Stimulated activated CD8-positive, alpha-beta memory T cell treated with anti-CD3 and anti-CD28 coated beads, Interleukin-7, amount 100 ng/mL, for 1 hour (primary cell): ENCODE measurements at places on chromosomes 2 and 18.

DNA sequence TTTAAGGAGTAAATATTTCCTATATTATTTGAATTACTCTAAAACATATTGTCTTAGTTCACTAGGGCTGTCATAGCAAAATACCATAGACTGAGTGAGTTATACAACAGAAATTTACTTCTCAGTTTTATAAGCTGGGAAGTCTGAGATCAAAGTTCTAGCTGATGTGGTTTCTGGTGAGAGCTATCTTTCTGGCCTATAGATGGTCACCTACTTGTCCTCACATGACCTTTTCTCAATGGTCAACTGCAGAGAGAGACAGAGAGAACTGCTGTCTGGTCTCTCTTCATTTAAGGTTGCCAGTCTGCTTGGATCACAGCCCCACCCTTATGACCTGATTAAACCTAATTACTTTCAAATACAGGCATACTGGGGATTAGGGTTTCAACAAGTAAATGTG is 490.9 kb downstream of the FBXO15 start:
- no peak for DNase-seq

- no peak for DNase-seq
Measured at GRCh38 chr2:23418056-23418455, 33.1 kb downstream of the KLHL29 start.

- DNase-seq: no peak
Measured at GRCh38 chr2:132789066-132789465, 119.1 kb upstream of the LYPD1 start.

DNA sequence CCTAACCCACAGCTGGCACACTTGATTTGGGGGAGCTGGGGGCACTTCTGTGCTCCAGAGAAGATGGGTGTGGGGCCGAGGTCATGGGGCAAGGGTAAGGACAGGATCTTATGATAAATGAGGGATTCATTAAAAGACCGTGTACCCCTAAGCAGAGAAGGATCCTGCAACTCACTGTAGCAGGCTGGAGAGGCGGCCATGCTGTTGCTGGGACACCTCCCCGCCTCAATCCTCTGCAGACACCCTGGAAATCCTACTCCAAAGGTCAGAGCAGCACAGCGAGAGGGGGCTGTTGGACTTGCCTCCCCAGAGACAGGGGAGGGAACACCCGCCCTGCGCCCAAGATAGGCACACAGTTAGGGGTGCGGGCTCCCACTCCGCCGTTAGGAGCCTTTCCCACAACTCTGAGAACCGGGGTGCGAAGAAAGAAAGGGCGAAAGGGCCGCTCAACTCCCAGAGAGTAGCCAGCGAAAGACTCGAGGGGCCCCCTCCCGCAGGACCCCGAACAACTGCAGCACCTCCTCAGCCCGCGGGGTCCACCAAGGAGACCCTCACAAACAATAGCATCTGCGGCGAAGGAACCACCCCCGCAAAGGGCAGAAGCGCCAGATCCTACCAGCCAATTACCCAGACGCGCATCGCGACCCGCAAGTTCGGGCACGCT is 1.4 kb downstream of the PARD6G start:
- DNase-seq: no peak

- DNase-seq: no peak
Measured at GRCh38 chr18:25568986-25569385, 217.0 kb upstream of the ZNF521 start.

GRCh38 chr2:131046918-131047652 is 46.2 kb downstream of the FAM168B start:
- DNase-seq: no peak

DNA sequence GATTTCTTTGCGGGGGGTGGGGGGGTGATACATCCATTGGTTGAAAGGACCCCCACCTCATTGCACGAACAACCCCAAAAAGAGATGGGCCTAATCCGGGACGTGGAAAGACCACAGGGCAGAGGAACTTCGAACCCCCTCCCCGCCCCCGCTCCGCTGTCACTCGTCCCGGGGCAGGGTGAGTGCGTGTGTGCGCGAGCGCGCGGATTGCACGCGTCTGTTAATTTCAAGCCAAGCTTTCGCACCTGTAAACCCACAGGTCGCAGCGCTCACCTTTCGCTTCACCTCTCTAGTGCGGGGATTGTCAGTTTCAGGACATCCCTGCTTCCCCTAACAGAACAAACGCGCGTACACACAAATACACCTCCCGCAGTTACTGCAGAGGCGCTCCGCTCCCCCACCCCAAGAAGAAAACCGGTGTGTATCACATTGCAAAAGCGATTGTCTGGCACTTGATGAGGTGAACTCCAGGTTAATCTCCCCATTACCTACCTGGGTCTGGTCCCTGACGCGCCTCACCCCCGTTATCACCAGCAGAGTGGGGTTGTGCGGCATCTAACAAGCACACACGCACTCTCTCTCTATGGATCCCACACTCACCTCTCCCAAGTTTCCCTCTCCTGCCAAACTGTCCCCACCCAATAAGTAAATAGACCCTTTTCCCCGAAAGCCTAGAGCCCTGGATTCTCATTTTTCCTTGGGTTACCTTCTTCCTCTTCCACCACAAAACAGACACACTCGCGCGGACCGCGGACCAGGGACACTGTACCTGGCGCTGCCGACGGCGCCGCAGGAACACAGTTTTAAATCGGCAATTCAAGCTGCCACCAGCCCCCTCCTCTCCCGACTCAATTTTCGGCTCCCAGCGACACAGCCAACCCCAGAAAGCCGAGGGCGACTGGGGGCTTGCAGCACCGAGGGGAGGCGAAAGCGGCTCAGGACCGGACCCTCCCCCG is 1.0 kb downstream of the CYP26B1 start:
- DNase-seq: no peak

- no peak for DNase-seq
Measured at GRCh38 chr2:126494593-126494992, 161.4 kb upstream of the GYPC start.

- no peak for DNase-seq
Measured at GRCh38 chr2:179442206-179442605, 177.6 kb upstream of the SESTD1 start.

DNA sequence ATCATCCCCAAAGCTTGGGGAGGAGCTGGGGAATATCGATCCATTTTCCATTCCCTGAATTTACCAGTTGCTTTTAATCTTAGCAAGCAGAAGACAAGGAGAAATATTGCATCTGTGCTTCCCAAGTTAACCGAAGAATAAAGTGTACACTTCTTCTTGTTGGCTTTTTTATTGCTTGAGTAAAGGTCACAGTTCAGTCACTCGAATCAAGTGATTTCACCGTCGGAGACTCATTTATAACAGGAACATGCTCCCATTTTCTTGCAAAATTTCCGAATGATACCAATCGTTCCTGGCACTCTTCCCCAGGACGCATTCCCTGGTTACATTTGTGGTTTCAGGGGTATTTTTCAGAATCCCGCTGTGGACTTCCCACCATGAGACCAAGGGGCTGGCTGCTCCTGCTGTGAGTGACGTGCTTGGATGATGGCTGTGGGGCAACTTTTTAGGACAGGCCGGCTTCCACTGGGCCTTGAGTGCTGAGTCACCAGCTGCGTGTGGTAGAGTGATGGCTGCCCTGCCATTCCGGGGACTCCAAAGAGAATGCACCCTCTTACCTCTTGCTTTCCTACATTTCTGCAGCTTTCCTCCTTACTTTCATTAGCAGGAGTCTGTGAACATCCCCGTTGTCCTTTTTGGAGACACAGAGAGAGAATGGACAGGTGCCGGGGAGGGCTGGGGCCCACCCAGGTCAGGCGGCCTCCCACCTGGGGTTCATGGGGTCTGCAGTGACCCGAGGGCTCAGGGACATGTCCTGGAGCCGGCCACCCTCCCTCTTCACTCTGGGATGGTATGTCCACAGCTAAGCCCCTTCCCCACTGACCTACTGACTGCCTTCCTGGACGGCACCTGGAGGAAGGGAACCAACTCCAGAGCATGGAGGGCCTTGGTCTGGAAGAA is 60.7 kb upstream of the HDAC4 start:
- DNase-seq: no peak

- DNase-seq: no peak
Measured at GRCh38 chr2:240121675-240122074, 14.4 kb downstream of the COPS9 start.

GRCh38 chr2:5007596-5007995 is 684.6 kb upstream of the SOX11 start:
- no peak for DNase-seq

DNA sequence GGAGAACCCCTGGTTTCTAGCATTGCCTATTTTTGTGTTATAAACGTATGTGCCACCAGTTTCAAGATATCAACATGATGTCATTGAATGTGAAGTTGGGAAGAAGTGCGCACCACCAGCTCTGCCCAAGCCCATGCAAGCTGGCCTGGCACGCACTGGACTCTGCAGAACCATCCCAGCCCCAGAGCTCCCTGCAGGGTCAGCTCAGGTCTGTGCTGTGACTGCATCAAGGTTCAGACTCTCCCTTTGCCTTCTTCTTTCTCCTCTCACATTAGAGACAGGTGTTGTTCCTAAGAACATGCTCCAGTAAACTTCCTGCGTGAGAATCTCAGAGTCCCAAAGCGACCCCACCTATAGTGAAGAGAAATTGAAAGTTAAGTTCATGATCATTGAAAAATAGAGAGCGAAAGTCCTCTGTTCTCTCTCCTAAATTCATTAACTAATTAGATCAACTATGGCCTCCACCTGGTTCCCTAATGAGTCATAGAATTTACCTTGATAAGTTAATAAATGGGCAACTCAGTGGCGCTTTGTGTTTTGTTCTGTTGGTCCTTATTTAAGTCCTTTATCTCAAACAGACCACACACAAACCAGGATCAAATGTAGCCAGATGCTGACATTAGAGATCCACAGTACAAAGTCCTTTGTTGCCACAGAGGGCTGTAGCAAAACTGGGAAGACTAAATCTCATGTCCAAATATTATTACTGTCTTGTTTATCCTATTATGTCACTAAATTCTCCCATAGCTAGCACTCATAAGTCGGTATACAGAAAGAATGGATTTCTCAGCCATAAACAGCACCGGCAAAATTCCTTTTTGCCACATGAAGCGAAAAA is 432.3 kb downstream of the STK39 start:
- DNase-seq: no peak

DNA sequence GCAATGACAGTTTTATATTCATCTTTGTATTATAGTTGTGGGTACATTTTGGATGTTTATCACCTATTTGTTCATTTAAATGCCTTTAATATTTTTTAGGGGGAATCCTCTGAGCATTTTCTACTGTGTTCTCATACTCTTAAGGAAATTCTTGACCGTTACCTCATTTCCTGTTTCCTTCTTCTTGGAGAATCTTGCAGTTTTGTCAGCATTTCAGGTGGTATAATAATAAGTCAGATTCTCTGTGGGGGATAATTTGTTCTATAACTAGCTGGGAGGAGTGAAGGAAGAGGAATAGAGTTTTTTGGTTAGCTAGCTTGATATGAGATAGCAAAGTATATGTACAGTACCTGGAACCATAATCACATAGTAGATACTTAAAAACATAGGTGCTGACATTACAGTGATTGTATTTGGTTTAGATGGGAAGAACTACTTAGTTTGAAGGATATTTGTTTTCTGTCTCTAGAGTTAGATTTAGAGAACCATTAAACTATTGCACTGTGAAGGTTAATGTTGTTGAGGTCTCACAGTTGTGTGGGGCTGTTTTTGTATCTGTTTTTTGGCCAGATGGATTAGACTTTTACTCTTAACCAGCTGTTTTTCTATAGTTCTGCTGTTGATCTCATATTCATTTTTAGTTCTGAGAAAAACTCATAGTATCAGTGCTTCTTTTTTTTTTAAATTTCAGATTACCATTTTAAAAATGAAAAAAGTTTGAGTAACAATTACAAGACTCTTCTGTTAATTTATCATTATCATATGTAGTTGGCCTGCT is 14.2 kb downstream of the MTX2 start:
- no peak for DNase-seq

- DNase-seq: no peak
Measured at GRCh38 chr18:80068571-80069272, 34.5 kb downstream of the RBFA start.

GRCh38 chr18:60277855-60278480 is 94.6 kb downstream of the MC4R start:
- no peak for DNase-seq

DNA sequence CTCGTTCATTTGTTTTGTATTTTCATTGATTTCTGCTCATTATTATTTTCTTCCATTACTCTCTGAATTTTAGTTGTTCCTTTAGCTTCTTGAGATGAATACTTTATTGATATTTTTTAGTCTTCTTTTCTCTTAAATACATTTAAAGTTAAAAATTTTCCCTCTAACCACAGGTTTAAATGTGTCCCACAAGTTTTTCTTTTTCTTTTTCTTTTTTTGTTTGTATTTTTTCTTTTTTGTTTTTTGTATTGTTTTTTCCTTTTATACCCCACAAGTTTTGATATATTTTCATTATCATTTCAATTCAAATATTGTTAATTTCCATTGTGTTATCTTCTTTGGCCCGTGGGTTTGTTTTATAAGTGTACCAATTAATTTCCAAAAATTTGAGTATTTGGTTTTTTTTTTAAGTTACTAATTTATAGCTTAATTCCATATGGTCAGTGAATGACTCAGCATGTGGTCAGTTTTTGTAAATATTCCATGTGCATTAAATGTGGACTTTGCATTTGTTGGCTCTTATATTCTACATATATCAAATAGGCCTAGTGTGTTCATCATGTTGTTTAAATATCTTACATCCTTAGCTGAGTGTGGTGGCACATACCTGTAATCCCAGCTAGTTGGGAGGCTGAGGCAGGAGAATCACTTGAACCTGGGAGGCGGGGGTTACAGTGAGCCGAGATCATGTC is 16.2 kb downstream of the CENPO start:
- DNase-seq: no peak

DNA sequence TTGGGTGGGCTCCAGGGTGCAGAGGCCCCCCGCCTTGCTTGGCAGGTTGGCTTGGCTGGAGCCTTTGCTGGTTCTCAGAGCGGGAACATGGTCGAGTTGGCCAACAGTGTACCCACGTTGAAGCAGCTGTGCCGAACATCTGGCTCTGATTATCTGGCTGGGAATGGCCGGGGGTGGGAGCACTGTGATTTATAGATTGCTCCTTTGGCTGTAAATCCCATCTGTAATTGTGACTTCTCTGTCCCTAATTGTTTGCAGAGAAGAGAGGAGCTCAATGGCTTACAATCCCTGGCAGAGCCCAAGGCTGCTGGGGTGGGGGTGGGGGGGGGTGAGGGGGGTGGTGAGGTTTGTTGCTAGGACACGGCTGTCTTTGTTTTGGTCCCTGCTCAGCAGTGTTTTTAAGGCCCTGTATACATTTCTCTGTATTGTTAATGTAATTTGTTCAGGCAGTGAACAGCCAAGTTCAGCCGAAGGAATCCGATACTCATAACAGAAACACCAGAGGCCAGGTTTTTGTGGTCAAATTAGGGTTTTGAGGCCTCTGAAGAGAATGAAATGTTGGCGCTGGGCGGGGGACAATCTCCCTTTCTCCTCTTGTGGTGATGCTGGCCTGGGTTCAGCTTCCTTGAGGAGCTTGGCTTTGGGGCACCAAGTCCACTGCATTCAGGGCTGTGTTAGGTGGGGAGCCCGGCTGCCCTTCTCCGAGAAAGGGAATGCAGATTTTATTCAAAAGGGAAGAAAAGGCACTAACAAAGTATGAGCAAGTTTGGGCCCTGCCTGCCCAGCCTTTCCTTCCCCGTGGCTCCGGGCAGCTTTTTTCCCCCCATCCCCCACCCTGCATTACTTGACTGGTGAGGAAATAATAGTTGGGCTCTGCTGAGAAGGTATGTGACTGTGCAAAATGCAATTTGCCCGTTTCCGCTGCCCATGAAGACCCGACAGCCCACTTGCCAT is 82.5 kb downstream of the TCF7L1 start:
- no peak for DNase-seq
